ENCODE measurements at places on chromosomes 13 and 19.
A peak's percentile ranks its signal among the peaks of the same experiment; 100 is the strongest.

- peak; percentile 19 for DNase-seq
Observed at GRCh38 chr13:32917504-32917903, 98.7 kb upstream of the KL start.

- no peak for DNase-seq
Observed at GRCh38 chr13:71870100-71870499, 3.1 kb upstream of the DACH1 start.

DNA sequence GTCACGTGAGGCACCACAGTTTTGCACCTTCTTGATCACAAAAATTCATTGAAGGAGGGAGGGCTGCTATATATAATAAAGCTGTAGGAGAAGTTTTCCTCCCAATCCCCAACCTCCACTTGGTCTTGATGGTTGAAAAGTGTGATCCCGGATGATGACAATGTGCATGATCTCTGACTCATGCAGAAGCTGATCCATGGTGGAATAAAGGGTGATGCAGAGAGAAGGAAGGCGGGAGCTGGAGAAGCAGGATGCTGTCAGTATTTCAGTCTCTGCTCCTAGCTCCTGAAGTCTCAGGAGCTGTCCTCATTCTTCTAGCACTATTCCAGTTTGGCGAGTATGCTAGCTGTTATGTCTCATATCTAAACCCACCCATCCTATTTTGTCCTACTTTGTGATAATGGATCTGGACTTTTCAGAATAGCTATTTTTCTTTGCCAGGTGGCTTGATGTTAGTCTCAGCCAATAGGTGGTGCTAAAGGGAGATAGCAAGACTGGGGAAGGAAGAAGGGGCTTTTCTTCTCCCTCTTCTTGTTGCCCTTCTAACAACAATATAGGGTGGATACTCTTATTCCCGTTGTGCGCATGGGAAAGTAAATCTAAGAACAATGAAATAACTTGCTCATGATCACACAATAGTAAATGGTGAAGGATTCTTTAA is 65.6 kb upstream of the HTR2A start:
- no peak for DNase-seq

- DNase-seq: no peak
Observed at GRCh38 chr13:76764916-76765315, 121.3 kb downstream of the KCTD12 start.

DNA sequence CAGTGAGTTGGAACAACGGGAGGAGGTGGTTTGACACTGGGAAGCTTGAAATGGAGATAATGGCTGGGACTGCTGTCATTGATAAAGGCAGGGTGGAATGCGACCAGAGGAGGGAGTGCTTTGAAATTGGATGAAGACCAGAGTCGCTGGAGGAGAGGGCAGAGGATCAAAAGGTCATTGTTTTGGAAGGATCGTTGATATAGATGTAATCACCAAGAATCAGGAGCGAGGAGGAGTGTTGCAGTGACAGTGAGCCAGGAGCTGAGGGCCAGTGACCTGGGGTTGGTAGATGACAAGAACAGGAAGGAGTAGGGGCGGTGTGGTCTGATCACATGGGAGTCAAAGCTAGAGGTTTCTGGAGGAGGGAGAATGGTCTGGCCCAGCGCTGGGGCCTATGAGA is 25.3 kb downstream of the TM9SF2 start:
- DNase-seq: no peak

- DNase-seq: no peak
Observed at GRCh38 chr13:44516771-44517170, 59.4 kb downstream of the TSC22D1 start.

Measured in stimulated activated CD4-positive, alpha-beta T cell treated with anti-CD3 and anti-CD28 coated beads, Interleukin-1b, Interleukin-23, amount 100 ng/mL, for 48 hours (primary cell).